Cortex of kidney (tissue), 1 donor: ENCODE measurements at places on chromosomes 11 and 22.

- DNase-seq: no peak
These were observed 161.1 kb downstream of the BBOX1 start for GRCh38 chr11:27201454-27202302.

DNA sequence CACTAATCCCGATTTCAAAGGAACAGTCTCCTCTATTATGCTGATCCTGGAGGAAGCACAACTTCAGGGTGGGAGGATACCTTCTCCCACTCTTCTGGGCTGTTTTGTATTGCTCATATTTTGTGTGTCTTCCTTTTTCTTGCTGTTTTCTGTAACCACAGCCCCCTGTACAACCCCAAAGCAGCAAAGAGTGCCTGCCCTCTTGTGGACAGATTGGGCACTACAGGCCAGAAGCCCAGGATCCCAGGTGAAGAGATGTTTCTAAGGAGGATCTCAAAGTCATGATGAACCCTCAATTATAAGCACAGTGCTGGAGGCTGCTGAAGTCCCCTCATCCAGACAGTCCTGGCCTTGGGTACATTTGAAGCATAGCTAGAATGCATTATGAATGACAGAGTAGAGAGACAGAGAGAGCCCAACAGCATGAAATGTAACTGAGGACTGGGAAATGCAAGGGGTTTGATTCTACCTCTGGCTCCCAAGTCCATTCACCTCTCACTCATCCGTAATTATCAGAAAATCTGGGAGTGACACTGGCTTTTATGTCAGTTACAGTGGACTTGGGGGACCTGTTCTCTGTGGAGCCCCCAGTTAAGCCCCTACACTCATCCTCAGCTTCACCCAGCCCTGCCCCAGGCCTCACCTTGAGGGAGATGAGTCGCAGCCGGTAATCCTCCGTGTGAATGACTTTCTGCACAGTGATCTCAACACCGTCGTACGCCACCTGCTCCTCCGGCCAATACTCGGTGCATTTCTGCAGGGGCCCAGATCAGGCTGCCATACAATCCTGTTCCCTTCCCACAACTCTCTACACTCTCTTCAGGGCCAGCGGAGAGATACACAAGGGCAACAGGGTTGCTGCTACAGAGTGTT, 6.2 kb upstream of the IGSF22 start:
- DNase-seq: no peak

DNA sequence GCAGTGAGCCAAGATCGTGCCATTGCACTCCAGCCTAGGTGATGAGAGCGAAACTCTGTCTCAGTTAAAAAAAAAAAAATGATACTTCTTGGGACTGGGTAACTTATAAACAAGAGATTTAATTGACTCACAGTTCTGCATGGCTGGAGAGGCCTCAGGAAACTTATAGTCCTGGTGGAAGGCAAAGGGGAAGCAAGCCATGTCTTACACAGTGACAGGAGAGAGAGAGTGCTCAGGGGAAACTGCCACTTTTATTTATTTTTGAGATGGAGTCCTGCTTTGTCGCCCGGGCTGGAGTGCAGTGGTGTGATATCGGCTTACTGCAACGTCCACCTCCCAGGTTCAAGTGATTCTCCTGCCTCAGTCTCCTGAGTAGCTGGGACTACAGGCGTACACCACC, 8.2 kb downstream of the SDF2L1 start:
- DNase-seq: no peak

- DNase-seq: no peak
These were observed 718 bp downstream of the FADS2 start for GRCh38 chr11:61828629-61829407.

DNA sequence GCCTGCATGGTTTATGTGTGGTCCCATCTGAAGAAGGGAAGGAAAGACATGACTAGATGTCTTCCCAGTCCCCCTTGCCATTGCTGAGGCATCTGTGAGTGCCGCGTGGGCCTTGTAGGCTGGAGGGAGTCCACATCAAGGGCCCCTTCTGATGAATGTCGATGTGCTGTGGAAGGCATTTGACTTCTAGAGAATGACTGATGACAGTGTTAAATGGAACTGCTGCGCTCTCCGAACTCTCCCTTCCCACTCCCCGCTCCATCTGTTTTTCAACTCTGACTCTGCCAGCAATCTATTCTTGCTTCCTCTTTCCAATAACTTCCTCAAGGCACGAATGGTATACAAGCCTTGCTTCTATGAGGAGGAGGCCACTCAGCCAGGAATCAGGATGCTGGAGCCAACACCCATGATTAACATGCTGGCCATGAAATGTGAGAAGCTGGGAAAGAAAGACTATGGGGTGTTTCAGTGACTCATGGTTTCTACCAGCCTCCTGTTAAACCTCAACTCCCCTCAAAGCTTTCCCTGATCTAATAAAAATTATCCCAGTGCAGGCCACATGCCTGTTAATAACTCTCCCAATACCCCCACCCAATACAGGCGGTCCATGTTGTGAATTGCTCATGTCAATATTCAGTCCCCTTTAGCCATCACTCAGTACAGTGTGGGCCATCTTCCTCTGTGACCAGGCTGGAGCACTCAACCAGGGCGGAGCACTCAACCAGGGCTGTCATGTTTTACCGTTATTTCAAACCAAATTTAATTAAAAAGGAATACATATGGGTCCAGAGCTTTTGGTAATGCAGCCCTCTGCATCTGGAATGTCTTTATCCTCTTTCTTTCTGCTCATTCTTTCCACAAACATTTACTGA, 46.4 kb upstream of the TBCEL start:
- DNase-seq: no peak

GRCh38 chr22:28521451-28521850, 158.2 kb downstream of the TTC28 start:
- no peak for DNase-seq

DNA sequence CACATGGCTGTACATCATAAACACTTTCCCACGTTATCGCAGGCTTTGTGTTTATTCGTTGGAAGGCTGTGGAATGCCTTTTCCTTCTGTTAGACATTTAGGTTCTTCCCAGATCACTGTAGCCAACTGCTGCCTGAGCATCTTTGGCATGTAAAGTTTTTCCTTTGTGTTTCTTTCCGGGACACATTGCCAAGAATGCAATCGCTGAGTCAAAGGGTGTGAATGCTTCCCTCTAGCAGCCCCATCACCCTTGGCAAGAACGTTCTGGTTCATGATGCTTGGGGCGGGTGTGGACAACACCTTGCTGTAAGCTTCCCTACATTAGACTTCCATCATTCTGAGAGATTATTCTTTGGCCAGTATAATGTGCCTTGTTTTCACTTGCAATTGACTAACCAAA, 136.2 kb downstream of the OSBP2 start:
- DNase-seq: no peak

DNA sequence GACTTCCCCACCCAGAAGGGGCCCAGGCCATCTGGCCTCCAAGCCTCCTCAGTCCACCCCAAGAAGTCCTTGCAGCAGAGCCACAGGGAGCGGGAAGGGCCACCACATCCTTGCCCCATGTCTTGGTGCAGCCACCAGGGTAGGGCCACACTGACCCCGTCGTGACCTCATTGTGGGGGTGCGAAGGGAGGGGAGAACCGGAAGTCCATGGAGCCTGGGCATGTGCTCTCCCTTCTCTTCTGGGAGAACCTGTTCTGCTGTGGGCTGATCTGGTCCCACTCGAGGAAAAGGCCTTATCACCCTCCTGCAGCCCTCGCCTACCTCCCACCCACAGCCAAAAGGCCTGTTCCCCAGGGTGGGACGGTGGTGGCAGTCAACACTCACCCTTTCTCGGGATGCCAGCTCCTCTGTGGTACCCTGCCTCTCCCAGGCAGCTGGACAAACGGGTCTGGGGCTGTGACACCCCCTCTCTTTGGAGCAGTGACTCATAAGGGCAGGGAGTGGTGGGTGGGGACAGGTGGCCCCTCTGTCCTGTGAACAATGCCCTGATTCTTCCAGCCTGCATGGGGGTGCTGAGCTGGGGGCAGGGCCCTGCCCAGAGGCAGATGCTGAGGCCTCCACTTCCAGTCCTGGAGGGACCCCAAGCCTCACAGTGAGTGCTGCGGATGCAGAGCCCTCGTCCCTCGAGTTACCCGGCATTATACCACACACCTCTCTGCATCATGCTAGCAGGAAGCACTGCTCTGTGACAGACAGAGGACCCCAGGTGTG, 14.6 kb upstream of the CTSD start:
- DNase-seq: no peak

DNA sequence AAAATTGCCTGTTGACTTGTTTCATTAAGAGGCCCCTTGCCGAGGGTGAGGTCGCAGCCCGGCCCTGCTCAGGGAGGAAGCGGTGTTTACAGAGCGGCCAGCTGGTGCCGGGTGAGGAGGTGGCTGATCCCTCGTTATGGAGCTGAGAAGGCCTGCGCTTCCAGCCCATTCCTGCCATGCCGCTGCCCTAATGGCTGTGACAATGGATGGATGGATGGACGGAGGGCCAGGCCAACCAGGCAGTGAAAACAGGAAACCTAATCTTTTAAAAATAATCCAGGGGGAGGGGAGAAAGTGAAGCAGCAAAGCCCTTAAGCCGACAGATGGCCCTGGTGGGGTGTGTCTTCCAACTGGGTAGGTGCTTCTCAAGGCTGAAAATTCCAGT, 38.5 kb downstream of the BCR start:
- DNase-seq: no peak

DNA sequence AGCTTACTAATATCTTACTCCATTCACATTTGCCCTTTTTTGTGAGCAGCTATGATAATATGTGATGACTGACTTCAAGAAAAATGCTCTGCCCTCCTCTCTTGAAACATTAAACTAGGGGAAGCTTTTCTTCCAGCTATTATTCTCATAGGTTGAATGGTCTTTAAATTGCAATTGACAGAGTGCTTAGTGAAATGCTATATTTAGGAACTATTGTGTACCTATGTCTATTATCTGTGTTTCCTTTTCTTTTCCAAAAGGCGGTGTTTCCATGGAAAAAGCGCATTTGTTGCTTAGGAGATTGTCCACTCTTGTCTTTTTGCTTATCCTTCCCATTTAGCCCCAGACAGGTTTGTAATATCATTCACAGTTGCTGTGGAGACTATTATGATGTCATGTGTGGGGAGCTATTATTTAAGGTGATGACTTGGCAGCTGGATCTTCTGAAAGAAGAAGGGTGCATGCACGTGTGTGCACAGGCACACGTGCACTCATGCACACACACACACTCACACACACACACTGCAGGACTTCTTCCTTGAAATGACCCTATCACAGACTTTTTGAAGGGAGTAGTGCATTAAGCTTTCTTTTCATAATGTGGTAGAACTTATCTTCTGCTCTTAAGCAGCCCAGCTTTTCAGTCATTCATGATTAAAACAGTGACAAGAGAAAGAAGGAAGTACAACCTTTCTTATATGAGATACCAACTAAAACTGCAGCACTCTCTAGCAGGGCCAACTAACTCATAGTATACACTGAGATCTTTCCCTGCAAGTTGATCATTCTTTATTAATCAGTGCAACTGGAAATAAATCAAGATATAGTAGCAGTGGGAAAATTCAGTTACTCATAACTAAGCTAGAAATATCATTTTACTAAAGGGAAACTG, 340.8 kb upstream of the MTNR1B start:
- DNase-seq: no peak

GRCh38 chr11:61771195-61771894, 18.9 kb downstream of the MYRF start:
- DNase-seq: no peak

- DNase-seq: no peak
These were observed 57.9 kb downstream of the UVRAG start for GRCh38 chr11:75872887-75873416.

DNA sequence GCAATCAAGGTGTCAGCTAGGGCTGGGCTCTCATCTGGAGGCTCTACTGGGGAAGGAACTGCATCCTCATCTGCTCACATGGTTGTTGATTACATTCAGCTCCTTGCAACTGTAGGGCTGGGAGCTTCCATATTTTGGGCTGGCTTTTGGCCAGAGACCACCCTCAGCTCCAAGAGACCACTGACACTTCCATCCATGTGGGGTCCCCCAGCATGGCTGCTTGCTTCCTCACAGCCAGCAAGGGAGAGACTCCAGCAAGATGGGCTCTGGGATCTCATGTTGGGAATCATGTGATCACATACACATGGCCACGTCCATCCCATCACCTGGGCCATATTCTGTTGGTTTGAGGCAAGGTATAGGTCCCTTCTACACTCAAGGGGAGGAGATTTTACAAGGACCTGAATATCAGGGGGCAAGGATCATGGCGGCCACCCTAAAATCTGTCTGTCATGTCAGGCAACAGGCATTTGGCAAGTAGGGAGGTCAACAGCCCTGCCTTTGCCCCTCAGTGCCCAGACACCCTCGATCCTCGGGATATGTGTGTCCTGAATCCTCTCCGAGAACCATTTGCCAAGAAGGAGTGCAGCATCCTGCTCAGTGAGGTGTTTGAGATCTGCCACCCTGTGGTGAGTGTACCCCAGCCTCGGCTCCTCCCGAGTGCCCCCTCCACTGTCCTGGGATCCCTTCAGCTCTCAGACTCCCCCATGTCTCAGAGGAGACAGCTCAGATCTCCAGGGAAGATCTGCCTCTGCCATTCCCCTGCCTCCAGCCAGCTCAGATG, 48.7 kb downstream of the OTOG start:
- DNase-seq: no peak

GRCh38 chr22:32354360-32355351, 3.0 kb upstream of the RFPL3 start:
- no peak for DNase-seq

DNA sequence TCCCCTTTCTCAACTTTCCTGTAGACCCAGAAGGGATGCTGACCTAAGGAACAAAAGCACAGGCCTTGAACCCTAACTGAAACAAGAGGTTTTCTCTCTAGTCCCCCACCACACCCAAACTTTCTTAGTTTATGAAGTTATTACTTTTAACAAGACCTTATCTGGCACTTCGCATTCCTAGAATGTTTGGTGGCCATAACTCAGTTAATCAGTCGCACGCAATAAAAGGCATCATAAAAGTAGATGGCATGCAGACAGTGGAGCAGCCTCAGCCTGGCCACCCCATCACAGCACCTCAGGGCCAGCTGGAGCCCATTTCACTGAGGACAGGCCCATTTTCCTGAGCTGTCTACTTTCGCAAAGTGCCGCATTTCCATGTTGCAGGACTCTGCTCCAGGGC, 301.9 kb downstream of the OPCML start:
- DNase-seq: no peak

GRCh38 chr22:46308283-46308988, 11.8 kb downstream of the GTSE1 start:
- DNase-seq: no peak

- no peak for DNase-seq
These were observed 21.4 kb downstream of the MN1 start for GRCh38 chr22:27780161-27780575.
